HCEC 1CT (cell line): ENCODE measurements at places on chromosomes 4 and X.

- peak; percentile 28 for DNase-seq
Observed at GRCh38 chrX:68440940-68441339, 7.6 kb upstream of the OPHN1 start.

GRCh38 chr4:183030309-183030708 is 68.7 kb upstream of the WWC2 start:
- no peak for DNase-seq

GRCh38 chr4:173014113-173014558 is 154.5 kb upstream of the GALNT7 start:
- DNase-seq, result peak; percentile 62

DNA sequence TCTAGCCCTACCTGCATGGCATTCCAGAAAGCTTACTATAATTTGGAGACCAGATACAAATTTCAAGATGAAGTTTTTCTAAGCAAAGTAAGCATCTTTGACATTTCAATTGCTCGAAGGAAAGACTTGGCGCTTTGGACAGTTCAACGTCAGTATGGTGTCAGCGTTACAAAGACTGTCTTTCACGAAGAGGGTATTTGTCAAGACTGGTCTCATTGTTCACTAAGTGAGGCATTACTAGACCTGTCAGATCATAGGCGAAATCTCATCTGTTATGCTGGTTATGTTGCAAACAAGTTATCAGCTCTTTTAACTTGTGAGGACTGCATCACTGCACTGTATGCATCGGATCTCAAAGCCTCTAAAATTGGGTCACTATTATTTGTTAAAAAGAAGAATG is 17.6 kb downstream of the THAP9 start:
- no peak for DNase-seq

DNA sequence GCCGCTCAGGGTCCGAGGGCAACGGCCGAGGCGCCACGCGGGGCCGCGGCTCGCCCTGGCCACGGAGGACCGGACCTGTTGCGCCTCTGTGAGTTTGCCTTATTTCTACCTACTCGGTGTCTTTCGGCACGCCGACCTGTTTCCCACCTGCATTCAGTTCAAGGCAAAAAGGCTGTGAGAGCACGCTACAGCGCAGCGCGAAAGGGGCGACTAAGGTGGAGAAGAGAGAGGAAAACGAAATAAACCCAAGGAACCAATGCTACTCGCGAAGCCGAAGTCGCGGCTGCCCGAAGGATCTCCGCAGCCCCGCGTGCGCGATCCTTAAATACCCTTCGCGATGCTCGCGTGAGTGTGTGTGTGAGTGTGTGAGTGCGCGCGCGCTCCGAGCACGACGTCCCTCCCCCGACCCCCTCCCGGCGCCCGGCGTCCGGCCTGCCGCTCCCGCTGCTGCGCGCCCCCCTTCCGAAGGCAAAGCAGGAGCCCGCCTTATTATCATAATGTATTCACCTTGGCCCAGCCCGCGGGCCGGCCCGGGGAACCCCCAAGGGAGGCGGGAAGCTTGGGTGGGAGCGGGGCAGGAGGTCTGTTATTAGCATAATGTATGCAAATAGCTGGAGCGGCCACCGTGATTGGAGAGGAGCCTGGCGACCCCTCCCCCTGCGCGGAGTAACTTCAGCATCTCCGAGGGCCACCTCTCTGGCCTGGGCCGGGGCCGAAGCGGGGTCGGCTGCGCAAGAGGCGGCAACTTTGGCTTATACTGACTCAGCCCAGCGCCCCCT is at the start of gene COL25A1:
TSS of gene COL25A1 (minus strand) at position 298 of the 779 bp plus-strand sequence.
- no peak for DNase-seq

DNA sequence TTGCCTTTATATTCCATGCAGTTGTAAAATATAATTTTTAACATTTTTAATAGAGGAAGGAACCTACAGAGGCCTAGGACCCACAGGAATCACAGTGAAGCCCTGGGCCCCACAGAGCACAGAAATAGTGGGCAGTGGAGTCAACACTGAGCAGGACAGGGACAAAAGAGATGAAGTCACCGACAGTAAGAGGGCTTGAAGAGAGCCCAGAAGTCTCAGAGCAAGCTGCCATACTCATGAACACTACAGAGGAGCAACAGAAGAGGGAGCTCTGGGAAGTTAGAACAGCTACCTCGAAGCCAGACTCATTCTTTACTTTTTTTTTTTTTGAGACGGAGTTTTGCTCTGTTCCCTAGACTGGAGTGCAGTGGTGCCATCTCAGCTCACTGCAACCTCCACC is 149.3 kb upstream of the TENM3 start:
- DNase-seq, result no peak

DNA sequence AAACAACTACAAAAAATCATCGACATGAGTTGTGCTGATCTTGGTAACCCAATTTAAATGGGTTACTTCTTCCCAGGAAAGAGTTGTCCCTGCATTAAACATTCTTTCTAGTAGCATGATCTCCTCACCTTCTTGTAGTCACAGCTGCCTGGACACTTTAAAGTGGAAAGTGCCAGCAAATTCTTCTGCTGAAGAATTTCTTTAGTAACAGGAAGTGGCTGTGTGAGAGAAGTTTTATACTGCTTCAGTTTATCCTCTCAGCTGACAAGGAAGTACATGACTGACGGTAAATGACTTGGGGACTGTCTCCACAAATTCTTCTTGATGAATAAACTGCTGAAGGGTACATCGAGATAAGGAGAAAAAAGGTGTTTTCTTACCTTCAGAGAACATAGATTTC is 18.2 kb upstream of the TNIP3 start:
- peak; percentile 26 for DNase-seq

DNA sequence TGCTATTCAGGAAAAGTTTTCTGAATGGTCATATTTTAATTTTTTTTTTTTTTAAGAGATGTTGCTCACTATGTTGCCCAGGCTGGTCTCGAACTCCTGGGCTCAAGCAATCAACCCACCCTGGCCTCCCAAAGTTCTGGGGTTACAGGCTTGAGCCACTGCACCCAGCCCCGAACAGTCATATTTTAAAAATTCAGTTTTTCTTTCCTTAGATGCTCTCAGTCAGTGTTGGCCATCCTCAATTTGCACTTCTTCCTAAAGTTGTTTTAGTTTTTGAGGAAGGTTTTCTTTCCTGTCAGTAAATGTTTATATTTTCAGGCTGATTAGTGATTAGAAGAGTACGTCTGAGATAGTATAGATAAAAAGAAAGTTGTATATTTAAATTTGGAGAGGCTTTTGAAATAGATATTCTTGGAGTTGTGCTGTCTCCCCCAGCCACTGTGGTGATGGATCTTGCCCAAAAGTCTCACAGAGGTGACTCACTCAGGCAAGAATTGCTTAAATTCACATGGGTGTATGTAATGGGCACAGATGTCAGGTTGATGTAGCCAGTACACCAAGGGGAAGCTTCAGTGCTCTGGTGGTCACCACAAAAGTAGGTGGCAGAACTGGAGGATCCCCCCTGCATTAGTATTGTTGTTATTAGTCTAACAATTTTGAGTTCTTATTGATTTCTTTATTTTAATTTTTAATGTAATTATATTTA is 72.2 kb upstream of the ELOVL6 start:
- peak; percentile 60 for DNase-seq

DNA sequence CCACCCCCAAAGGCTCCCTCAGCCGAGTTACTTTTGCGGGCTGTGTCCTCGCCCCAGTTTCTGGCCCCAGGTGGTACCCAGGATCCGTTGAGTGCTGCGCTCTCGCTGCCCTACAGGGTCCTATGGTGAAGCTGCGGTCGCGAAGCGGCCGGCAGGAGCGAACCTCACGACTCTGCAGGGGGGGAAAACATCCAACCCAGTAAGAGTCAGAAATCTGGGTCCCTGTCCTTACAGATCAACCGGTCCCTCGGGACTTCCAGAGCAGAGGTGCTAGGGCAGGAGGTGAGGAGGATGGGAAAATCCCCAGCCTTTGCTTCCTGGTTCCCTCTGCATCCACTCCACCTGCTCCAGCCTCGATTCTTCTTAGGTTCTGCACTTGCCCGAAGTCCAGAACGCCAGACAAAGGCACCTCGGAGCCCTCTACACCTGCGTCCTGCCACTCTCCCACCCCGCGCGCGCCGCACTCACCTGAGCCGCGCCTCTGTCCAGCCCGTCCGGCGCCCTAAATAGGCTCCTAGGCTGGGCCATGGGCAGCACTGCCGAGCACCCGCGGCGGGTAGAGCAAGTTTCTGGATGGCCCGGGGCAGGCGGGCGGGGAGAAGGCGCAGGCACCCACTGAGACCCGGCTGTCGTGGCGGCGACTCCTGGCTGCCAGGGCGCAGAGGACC is at the start of gene HS3ST1:
TSS of gene HS3ST1 (minus strand) at position 664 of the 668 bp plus-strand sequence. CDS start 28,889 bp downstream, outside the sequence.
- DNase-seq, result no peak

DNA sequence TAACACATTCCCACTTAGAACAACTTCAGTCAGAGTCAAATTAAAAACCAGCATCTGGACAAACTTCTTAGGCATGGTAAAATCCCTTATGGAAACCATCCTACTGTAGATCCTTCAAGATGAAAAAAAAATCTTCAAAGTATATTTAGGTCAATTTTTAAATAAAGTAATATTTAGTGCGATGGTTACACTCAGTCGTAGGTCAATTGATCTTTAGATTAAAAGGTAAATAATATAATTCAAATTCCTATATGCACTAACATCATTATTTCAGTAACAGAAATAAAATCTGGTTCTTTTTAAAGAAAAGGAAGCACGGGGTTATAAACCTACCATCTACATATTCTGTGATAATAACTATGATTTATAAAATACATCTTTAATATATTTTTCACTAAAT is at the start of gene UGT2A2:
TSS of gene UGT2A2 (minus strand) at position 101 of the 400 bp plus-strand sequence. CDS start at position 99, 2 bp downstream.
- DNase-seq, result no peak

DNA sequence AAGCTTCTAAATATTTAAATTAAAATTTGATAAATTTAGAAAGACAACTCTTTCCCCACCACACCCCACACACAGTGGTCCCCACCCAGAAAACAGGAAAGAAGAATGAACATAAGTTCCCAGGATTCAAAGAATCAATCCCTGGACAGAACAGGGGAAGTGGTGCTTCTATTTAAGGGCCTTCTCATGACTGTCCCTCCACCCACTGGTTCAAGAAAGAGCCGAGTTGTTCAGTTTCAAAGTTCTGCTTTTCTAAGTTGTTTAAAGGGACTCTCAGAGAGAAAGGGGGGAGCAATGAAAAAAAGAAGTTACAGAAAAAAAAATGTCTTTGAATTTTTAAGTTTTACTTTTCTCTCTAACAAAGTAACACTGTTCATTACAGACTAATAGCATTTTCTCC is 195.8 kb downstream of the PDGFC start:
- DNase-seq, result no peak

DNA sequence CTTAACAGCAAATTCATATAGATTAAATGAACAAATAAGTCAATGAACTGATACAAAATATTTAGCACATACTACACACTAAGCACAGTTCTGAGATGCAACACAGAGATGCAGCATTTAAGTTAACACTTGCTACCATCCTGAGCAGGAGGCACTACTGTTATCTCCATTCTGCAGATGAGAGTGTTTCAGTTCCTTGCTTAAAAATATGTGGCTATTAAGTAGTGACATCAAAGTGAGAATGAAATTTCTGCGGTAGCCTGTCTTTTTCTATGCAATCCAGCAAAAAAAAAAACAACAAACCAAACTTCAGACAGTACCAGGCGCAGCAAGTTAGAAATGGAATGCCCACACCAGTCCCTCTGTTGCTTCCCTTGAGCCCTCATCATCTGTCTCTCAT is 90.8 kb downstream of the SHISA3 start:
- DNase-seq, result no peak

DNA sequence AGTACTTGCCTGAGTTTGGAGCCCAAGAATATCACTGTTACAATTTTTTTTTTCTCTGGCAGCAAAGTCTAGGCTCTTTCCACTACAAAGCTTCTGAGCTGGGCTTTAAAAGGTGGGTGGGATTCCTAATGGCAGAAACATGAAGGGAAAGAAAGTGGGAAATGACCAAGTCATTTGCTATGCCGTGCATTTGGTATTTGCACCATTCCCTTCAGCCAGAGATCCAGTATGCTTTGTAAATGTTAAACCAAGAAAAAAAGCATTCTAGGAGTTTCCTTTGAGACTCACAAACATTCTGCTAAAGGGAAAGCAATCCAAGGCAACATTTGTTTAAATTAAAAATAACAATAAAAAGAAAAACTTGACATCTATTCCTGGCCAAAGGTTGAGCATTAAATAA is 451.2 kb downstream of the RAB28 start:
- DNase-seq, result no peak

DNA sequence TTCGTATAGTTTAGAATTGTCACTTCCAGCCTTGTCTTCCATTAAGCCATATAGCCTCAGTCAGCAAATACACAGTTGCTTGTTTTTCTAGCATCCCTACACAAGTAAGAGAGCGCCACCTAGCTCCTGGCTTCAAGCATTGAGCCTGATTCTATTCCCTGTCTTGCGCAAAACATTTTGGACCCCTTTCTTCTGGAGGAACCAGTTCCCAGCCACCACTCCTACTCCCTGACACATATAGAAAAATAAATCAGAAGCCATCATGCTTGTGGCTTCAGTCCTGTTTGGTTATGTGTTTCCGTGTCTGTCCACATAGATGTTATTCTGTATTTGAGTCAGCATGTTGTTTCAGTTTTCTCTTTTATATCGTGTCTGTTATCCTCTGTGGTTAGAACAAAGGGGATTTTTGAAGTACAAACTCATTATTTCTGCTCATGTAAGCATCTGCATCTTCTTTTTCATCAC is 59.9 kb downstream of the GK start:
- DNase-seq, result peak; percentile 44

DNA sequence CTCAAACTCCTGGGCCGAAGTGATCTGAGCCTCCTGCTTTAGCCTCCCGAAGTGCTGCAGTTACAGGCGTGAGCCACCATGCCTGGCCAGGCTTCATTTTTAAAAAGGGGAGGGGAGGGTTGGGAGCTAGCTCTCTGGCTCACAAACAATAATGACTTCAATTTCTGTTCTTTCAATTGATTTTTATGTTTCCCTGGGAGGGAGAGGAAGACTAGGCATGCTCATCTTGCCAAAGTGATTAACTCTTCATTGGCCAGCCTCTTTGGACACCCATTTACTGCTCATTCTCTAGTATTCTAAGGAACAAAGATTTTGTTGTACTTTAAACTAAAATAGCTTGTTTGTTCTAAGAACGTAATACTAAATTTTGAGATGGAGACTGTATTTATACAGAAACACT is 43.4 kb upstream of the TRIM2 start:
- DNase-seq, result no peak

DNA sequence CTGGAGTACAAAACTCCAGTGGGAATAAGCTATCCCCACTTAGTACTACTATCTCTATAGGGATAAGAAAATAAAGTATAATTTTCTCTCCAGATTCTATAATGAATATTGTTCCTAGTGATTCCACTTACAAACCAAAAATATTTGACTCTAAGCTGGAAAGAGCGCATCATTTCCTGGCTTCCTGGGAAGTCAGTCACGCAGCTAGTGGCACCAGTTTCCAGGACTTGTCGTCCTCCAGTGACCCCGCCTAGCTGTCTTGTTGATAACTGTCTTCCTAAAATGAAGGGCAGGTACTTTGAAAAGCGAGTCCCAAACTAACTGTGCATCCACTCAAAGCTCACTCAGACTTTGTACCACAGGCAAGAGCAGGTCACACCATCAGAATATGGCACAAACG is 39.3 kb downstream of the LNX1 start:
- peak; percentile 15 for DNase-seq

- no peak for DNase-seq
Observed at GRCh38 chr4:962231-963208, 10.8 kb downstream of the DGKQ start.
